ENCODE measurements at places on chromosomes 13 and 19.

DNA sequence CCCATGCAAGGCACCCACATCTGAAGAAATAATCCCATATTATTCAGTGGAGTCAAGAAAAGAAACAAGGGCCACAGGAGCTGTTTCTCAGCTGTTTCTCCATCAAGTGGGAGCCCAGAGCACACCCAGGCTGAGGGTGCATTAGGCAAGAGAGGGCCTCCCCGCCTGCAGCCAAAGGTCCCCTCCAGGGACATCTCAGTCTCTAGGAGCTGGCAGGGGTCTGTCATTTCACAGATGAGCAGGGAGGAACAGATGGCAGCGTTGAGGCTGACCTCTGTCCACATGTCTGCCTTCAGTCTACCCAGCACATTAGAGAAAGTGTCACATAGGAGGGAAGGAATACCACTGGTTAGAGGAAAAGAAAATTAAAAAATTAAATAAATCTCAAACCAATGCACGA lies 157.7 kb downstream of the ZNF536 start:
- DNase-seq, result no peak

DNA sequence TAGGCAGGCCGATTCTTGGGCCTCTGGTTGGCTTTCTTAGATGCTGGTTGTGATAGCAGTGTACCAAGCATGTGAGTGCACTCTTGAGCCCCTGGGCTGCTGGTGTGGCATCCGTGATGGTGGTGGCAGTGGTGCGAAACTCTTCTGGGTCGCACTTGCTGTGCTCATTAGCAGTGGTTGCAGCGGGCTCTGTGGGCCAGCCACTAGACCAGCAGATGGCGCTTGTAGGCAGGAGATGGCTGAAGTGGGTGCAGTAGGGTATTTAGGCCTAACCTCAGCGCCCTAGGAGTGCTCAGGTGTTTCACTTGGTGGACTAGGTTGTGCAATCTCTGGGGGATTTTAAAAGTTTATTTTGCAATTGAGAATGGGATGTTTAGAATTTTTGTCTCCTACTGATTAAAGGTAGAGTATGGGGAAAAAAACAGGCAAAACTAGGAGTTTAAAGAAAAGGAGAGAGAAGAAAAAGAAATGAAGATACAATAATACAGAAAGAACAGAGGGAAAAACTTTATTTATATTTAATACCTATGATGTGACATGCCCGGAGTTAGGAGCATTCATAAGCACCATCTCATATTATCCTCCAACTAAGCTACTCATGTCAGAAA lies 4.3 kb upstream of the ZNF17 start:
- peak; percentile 6 for DNase-seq

DNA sequence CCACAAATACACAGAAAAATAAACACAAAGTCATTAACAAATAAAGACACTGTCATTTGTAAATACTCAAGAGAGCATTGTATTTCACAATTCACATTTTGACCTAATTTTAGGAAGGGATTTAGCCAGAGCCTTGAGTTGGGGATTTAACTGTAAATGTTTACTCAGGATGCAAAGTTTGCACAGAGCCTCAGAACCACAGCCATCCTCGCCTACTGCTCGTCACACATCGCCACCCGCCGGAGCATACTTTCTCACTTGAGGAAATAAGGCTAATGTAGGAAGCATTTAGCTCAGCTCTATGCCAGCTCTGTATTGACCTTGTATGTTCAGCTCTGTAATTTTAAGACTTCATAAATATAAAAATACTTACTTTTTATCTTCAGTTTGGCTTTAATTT lies 442.7 kb downstream of the OXGR1 start:
- no peak for DNase-seq

DNA sequence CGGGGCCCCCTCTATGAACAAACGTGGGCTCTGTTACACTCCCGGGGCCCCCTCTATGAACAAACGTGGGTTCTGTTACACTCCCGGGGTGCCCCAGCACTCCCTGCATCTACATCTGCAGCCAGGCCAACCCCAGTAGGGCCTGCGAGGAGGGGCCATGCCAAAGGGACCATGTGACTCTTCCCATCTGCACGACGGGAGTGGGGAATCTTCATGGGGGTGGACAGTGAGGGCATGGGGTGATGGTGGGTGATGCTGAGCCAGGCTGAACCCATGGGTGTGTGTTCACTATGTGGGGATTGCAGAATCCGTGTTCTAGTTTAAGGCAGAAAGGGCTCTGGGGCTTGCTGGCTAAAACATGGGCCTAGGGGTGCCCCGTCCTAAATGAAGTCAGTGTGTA lies 69.9 kb upstream of the ARHGEF7 start:
- no peak for DNase-seq

DNA sequence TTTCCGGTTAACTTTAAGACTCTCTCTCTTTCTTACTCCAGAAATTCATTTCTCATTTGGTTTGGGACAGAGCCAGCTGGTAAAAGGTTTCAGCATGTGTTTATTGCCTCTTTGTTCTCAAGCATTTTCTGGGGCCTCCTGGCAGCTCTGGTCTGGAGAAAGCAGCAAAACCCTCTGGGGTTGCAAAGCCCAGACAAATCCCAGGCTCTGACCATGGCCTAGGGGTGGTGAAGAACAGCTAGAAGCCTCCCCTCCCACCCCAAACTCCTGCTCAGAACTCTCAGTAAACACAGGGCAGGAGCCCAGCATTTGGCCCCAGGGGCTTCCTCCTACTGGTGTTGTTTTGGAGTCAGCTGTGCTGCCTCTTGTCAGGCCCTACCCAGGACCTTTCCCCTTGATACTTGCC lies 124.2 kb upstream of the SERP2 start:
- DNase-seq, result no peak

- no peak for DNase-seq
Observed at GRCh38 chr13:93534181-93534700, 307.6 kb downstream of the GPC6 start.

- DNase-seq, result no peak
Observed at GRCh38 chr13:98568918-98569317, 8.0 kb downstream of the STK24 start.

DNA sequence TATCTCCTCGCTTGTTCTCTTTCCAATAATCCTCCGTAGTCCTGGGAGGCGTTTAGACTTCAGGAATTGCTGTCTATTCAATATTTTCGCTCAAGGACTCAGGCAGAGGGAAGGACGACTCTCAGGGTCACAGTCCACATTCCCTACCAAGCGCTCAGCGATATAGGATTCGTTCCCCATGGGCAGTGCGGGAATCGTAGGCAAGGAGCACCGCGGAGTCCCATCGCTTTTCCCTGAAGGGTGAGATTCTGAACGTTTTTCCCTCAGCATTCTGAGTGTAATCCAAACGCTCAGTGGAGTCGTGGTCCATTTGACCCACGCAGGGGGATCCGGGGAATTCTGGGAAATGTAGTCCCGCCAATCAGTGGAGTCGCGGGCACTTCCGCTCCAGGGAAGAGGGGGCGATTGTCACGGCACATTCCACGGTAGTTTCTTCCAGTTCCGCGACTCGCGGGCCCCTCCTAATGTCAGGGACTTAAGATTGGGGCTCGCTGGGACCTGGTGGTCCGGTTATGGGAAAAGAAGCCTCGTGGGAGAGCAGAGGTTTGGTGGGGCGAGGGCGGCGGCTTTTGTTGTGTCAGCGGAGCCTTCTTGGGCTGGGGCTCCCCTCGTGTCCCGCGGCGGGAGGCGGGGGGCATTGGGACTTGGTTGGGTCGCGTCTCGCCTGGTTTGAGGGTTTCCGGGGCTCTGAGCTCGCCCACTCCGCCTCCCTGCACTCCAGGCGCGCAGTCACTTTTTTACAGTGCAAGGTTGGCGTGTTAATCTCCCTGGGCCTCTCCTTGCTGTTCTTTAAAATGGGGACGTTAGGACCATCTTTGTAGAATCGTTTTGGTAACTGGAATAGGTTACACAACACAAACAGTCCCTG lies at the start of gene ZNF234:
Gene ZNF234, plus strand, starts transcription at position 364 of the 868 bp plus-strand sequence. CDS start 3,079 bp downstream, outside the sequence.
- DNase-seq, result peak; percentile 19

DNA sequence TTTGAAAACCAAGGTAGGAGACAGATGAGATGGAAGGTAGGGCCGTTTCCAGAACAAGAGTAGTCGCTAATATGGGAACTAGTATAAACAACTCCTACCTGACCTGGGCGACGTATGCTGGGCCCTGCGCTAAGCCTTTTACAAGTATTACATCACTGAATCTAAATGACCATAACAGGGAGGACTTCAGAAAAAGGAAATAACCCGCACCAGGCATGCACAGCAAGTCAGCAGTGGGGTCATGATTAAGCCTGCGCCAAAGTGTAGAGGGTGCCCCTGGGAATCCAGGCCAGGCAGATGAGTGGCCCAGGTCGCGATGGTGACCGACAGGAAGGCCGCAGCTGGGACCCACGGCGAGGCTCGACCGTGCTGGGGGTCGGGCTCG lies 613 bp downstream of the ATP13A1 start:
- no peak for DNase-seq

GRCh38 chr19:23999821-24000610 lies 85.3 kb downstream of the ZNF726 start:
- DNase-seq, result no peak

GRCh38 chr19:17555929-17556813 lies 722 bp downstream of the COLGALT1 start:
- DNase-seq, result peak; percentile 81

DNA sequence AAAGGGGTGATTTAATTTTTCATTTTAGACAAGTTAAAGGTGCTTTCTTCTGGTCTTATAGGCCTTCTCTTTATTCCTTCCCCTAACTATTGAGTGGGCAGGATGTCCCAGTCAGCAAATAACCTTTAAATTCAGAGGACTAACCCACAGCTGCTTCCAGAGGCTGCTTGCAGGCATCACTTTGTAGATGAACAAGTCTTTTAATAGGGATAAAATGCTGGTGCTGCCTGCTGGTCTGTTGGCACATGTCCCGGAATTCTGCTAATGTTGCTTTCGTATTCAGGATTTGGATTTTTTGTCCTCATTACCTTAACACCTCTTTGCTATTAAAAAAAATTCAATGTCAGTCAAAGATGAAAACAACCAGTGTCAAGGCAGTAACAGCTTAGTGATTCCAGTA lies 132.7 kb upstream of the KL start:
- no peak for DNase-seq

DNA sequence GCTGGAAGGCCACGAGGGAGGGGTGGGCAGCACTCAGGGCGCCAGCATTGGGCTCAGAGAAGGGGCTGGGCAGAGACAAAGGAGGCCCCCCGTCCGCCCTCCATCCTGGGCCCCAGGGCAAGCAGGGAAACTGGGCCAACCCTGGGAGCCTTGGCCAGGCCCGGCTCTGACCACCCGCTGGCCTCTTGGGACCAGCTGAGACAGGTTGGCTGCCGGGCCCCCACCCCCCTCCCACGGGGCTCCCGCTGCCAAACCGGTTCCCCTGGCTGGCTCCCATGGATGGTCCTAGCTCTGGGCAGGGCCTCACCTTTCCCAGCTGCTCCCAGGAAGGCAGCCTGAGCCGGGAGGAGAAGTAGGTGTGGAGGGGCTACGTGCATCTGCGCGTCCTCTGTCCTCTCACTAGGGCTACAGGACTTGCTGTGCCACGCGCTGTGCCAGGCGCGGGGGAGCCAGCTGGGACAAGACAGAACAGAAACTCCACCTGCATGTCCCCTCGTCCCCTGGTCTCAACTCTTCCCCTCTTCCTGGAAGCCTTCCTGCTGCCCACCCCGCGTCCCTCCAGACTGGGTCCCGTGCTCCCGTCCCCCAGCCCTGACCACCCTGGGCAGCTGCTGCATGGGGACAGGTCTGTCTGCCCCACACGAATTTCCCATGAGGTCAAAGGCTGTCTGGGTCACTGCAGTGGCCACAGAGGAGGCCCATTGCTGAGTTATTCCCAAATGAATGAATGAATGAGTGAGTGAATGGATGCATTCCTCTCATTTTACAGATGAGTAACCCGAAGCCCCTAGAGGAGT lies 29.1 kb upstream of the NCCRP1 start:
- DNase-seq, result no peak

DNA sequence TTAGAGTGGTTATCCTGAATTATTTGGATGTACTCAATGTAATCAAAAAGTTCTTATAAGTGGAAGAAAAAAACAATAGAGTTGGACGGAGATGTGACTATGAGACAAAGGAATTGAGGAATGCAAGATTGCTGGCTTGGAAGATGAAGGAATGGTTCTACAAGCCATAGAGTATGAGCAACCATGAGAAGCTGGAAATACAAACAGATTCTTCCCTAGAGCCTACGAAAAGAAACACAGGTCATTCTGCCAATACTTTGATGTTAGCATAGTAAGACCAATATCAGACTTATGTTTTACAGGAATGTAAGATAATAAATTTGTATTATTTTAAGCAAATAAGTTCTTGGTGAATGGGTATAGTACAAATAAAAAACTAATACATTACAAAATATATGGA lies 249.2 kb downstream of the DIAPH3 start:
- no peak for DNase-seq

DNA sequence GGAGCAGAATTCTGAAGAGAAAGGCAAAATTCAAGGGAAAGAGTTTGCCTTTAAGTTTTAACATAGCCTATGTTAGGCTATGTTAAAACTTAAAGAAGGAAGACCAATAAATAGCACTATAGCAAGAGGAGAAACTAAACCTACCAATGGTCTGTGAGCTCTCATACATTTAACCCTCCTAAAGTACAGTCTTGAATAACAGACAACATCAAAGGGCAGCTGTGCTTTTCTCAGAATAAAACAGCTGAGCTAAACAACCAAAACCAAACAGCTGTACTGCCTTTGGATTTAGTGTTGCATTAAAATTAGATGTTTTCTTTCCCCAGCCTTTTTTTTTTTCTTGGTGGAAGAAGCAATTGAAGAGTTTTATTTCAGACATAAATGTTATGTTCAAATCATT lies 34.0 kb downstream of the KLF5 start:
- DNase-seq, result no peak

- no peak for DNase-seq
Observed at GRCh38 chr13:110779022-110779421, 65.5 kb downstream of the ING1 start.

GRCh38 chr19:13717194-13717643 lies 47.1 kb upstream of the MRI1 start:
- no peak for DNase-seq

DNA sequence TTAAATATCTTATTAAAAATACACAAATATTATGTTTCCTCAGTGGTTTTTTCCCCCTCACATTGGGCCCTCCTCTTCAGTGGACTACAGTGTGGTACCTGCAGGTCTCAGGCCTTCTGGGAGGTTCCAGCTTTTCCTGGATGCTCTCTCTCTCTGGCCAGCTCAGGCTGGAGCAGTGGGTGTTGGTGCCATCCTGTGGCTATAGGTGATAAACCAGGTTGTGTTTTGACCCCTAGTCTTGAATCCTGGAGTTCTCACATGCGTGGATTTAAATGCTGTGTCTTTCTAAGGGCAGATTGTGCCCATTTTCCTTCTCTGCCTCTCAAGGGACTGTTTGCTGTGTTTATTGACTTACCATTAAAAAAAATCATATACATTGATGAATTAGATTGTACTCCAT lies 41.2 kb upstream of the ZNF527 start:
- DNase-seq, result no peak

Data from GF-D8 (cell line).